ENCODE measurements at places on chromosomes 2 and 18.

GRCh38 chr18:5895876-5896740, 786 bp upstream of the TMEM200C start:
- no peak for DNase-seq

- DNase-seq: no peak
These were observed 99.3 kb downstream of the C1QL2 start for GRCh38 chr2:119059287-119059686.

- no peak for DNase-seq
These were observed 380.4 kb downstream of the TNS1 start for GRCh38 chr2:217622205-217623060.

DNA sequence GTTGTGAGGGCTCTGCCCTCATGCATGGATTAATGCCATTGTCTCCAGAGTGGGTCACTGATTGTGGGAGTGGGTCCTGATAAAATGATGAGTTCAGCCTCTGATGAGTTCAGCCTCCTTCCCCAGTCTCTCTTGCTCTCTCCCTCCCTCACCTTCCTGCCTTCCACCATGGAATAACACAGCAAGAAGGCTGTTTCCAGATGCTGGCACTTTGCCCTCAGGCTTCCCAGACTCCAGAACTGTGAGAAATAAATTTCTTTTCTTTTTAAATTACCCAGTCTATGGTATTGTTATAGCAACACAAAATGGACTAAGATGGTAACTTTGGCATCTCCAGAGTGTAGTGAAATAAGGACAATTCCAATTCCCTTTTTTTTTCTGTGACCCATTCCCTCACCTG, 47.1 kb upstream of the MAP4K3 start:
- DNase-seq: no peak

DNA sequence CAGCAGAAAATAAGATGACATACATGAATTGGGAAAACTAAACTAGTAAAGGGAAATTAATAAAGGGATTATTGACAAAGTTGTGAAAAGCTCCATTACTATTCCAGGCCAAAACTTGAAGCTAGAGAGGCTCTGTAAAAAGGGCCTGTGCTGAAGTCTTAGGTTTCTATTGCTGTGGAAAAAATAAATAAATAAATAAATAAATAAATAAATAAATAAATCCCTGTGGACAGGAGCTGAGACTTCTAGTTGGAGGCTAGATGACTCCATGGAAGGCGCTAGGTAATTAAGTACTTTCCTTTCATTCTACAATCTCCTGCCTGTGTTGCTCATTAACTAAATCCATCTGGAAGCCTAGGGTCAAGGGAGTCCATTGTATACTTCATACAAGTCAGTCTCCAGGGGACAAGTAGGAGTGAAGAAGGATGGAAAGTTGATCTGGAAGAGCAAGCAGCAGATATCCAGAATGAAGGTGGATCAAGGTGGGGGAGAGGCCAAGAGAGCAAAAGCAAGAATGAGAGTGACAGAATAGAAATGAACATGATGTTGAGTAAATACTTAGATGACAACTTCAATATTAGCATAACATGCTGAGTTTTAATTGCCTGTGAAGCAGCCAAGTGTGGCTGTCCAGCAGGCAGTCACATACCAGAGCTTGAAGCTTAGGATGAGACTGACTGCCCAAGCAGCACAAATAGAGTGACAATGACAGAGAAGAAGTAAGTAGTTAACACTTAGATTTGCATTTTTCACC, 26.2 kb upstream of the CCNT2 start:
- no peak for DNase-seq

Measured in CD4-positive, alpha-beta T cell treated with Interleukin-21 for 1 hour (primary cell).